ENCODE measurements at places on chromosomes 13 and 19.

- no peak for DNase-seq
Observed at GRCh38 chr19:46900341-46900740, 39.5 kb downstream of the ARHGAP35 start.

DNA sequence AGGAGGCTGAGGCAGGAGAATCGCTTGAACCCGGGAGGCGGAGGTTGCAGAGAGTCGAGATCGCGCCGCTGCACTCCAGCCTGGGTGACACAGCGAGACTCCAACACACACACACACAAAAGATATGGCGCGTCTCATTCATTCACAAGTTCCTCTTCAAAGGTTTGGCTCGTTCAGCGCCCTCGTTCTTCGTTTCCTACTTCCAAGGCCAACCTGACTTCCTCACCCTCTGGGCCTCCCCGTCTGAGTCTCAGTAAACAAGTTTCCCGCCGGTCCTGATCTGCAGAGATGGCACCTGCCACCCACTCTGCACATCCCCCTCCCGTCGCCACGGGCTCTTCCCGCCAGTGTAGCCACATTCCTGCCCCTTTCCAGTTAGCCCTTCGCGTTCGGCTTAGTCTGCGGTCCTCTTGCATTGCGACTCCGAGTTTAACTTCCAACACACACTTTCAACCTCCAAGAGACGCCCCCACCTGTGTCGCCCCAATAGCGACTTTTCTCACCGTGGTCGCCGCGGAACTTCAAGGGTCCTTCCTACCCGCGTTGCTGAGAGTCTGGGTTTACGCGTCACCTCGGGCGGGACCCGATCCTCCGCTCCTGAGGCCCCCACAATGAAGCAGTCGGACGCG, 1.3 kb upstream of the BSG start:
- no peak for DNase-seq

DNA sequence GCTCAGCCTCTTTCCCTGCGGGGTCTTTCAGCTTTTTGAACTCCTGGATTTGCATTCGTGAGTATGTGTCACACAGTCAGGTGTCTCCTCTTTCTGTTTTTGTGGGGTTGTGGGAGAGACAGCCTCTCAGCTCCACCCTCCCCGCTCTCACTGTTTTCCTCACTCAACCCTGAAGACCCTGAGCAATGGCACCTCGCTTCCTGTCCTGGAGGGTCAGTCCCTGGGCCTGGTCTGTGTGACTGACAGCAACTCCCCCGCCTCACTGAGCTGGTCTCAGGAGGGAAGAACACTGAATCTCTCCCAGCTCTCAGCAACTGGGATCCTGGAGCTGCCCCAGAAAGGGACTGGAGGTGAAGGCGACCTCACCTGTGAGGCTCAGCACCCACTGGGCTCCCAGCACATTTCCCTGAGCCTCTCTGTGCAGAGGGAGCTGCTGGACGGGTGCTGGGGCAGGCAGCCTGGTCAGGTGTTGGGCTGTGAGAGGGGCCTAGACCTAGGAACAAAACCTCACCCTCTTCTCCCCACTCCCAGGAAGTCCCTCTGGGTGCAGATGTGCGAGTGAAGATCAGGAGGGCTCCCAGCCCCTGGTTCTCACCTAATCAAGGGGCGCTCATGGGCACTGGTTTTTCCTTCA, 4.2 kb upstream of the SIGLEC7 start:
- DNase-seq = no peak

DNA sequence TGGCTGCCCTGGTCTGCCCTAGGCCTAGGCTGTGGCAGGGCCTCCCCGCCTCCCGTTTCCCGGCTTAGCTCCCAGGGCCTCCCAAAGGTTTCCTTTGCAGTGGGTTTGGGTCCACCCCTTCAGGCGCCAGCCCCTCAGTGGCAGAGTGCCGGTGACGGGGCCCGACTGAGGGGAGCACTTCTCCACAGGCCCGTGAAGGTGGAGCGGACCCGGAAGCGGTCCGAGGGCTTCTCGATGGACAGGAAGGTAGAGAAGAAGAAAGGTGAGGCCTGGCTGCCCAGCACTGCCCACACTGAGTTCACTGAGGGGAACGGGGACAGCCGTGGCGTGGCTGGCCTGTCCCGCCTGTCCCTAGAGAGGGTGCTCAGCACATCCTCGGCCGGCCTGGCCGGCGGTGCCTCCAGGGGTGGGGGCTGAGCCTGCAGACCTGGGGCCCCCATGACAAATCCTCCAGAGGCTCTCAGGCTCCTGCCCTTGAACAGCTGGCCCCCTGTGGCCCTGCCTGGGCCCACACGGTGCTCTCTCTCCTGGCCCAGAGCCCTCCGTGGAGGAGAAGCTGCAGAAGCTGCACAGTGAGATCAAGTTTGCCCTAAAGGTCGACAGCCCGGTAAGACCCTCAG, 20.4 kb downstream of the PLIN4 start:
- DNase-seq = no peak

DNA sequence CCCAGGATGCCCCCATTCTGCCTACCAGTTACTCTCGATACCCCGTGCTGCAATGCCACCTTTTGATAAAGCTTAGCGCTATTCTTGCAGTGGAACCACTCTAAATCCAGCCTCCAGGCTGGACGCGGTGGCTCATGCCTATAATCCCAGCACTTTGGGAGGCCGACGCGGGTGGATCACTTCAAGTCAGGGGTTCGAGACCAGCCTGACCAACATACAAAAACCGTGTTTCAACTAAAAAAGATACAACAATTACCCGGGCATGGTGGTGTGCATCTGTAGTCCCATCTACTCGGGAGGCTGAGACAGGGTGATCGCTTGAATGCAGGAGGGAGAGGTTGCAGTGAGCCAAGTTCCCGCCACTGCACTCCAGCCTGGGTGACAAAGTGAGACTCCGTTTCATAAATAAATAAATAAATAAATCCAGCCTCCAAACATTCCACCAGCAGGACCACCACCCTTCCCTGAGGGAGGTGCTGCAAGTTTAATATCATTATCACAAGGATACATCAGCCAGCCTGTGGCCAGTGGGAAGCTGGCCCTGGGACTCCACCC, 27.7 kb downstream of the CYP2B6 start:
- DNase-seq = no peak

DNA sequence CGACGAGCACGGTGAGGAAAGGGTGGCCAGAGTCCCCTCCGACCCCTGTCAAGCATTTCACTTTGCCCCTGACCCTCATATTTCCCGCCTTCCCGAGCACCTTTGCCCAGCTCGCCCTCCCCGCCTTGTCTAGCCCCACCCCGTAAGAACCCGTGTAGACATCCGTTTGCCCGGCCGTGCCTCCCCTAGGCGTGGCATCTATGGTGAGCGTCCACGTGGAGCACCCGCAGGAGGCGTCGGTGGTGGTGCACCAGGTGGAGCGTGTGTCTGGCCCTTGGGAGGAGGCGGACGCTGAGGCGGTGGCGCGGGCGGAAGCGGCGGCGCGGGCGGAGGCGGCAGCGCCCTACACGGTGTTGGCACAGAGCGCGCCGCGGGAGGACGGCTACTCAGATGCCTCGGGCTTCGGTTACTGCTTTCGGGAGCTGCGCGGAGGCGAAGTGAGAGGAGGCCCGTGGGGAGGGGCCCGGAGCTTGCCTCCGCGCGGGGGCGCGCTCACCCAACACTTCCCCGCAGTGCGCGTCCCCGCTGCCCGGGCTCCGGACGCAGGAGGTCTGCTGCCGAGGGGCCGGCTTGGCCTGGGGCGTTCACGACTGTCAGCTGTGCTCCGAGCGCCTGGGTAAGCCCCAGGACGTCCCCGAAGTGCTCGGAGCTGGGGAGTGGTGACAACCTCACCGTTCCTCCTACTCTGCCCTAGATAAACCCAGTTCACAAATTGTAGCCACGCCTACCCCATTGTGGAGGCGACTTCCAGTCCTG, 4.2 kb downstream of the LTBP4 start:
- DNase-seq = peak; percentile 57

DNA sequence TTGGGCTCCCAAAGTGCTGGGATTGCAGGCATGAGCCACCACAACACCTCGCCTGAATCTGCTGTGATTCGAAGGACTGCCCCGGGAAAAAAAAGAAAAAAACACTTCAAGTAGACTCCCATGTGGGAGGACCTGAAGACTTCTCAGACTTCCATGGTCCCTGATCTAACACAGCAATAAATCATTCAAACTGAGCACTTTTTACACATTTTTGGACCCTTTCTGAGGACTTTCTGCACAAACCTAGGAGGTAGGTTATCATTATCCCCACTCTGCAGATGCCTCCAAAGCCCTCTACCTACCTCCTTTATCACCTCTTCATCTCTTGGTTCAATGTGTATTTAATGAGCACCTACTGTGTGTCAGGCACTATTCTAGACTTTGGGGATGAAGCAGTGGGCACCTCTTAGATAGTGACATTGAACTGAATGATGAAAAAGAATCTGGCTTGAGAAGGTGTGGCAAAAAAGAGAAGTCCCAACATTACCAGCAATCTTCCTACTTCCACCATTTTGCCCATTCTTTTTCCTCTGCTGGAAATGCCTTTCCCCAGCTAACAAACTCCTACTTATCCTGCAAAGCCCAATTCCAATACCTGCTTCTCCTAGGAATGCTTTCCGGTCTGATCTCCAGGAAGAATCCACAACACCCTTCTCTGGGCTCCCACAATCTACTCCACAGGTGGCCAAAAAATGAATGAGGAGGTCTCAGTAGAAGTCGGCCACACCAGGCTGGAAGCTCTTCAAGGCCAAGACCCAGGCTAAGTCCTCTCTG, 1.6 kb upstream of the CLPP start:
- no peak for DNase-seq

- no peak for DNase-seq
Observed at GRCh38 chr19:45790942-45791341, 1.7 kb downstream of the DMWD start.
